ENCODE measurements at places on chromosomes 12 and 14.

- no peaks in the 10 kb centered on the region for H3K27me3 ChIP-seq
- no peaks in the 10 kb centered on the region for H3K4me1 ChIP-seq
- no peak overlapping the region for H3K4me3 ChIP-seq
These were observed 298.5 kb downstream of the ERC1 start for GRCh38 chr12:1289371-1290155.

- H3K36me3 ChIP-seq, result peaks cover 20% of the 10 kb centered on the region
- DNase-seq, result no peak
- H3K27me3 ChIP-seq, result no peaks in the 10 kb centered on the region
These were observed 341 bp downstream of the ZNF10 start for GRCh38 chr12:133130808-133131128.

- DNase-seq, result no peak
- no peaks in the 10 kb centered on the region for H3K27me3 ChIP-seq
- no peak overlapping the region for H3K4me3 ChIP-seq
- H3K36me3 ChIP-seq, result no peaks in the 10 kb centered on the region
These were observed 88.1 kb downstream of the PAPOLA start for GRCh38 chr14:96590190-96590864.

GRCh38 chr12:39503439-39503838 is 60.5 kb upstream of the KIF21A start:
- no peaks in the 10 kb centered on the region for H3K4me1 ChIP-seq
- H3K27ac ChIP-seq, result no peak overlapping the region
- H3K4me3 ChIP-seq, result no peak overlapping the region
- no peak for DNase-seq
- H3K27me3 ChIP-seq, result no peaks in the 10 kb centered on the region
- no peaks in the 10 kb centered on the region for H3K36me3 ChIP-seq

DNA sequence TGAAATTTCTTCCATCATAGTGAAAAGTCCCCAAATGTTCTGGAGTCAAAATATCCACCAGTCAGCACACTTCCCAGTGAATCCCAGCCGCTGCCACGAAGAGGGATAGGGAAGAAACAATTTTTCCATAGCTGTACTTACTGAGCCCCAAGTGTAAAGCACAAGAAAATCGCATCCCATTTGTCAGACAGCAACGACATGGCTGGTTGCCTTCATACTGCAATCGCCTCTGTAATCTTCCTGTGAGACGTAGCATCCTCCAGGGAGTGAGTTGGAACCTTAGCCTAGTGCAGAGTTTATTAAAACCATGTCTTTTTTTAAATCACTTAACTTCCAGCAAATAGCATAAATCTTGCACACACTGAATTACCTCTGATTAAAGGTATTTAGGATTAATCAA is 56.8 kb downstream of the GNG2 start:
- peaks cover 3% of the 10 kb centered on the region for H3K4me1 ChIP-seq
- H3K27ac ChIP-seq, result no peak overlapping the region

DNA sequence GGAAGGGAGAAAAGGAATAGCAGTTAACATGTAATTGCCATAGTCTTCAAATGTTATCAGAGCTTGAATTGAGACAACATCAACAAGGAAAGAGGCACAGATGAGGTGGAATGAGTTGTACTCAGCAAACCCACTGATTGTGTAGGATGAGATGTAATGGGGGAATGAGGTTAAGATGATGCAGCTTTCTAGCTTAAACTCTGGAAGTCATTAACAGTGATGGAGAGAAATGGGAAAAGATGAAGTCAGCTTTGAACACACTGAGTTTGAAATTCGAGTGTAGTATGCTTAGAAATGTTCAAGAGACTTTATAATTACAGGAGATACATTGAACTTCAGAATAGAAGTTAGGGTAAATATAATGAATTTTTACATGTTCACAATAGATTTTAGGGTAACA is 106.9 kb downstream of the PRKD1 start:
- H3K27me3 ChIP-seq, result no peaks in the 10 kb centered on the region
- H3K36me3 ChIP-seq, result no peaks in the 10 kb centered on the region
- no peak for DNase-seq
- H3K27ac ChIP-seq, result no peak overlapping the region

GRCh38 chr12:15527201-15528080 is 205.1 kb downstream of the PTPRO start:
- H3K4me1 ChIP-seq, result no peaks in the 10 kb centered on the region
- peaks cover 2% of the 10 kb centered on the region for H3K27me3 ChIP-seq
- H3K4me3 ChIP-seq, result no peak overlapping the region
- no peak for DNase-seq
- no peaks in the 10 kb centered on the region for H3K36me3 ChIP-seq

DNA sequence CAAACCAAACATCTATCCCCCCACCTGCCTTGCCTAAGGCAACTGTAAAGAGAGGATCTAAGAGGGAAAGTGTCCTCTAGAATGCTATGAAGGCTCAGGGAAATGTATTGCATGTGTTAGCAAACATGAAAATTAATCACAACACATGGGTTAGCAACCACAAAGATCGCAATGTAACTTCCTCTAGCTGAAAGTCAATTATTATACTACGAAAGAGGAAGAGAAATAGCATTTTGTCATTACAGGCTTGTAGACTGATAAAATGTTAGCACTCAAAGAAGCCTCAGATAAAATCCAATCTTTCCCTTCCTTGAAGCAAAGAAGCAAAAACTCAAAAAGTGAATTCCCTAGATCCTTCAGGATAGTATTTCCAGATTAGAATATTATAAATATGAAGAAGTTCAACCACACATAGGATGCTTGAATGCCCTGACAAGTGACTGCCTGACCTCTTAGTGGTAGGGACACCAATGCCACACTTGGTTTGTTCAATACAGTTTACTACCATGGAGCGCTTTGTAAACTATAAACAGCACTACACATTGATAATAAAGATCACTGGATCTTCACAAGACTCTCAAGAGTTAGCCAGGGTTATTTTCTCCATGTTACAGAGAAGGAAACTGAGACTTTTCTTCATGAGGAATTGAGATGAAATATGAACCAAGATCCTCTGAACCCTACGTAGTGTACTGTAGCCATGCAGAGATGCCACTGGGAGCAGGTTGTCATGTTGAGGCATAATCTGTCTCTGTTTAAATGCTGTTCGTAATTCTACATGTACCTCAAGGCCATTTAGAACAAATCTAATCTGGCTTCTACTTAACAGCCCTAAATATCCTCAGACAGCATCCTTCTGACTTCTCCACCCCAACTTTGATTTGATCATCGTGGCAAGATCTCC is 100.7 kb downstream of the ITPR2 start:
- H3K4me1 ChIP-seq, result no peaks in the 10 kb centered on the region
- H3K4me3 ChIP-seq, result no peak overlapping the region
- H3K27ac ChIP-seq, result no peak overlapping the region
- H3K27me3 ChIP-seq, result no peaks in the 10 kb centered on the region
- H3K36me3 ChIP-seq, result no peaks in the 10 kb centered on the region
- no peak for DNase-seq

GRCh38 chr14:104316121-104316722 is 177.8 kb downstream of the KIF26A start:
- H3K4me3 ChIP-seq, result no peak overlapping the region
- H3K36me3 ChIP-seq, result no peaks in the 10 kb centered on the region
- H3K27me3 ChIP-seq, result no peaks in the 10 kb centered on the region
- H3K4me1 ChIP-seq, result no peaks in the 10 kb centered on the region
- no peak overlapping the region for H3K27ac ChIP-seq

GRCh38 chr12:24398605-24399004 is 449.1 kb upstream of the SOX5 start:
- H3K27ac ChIP-seq, result no peak overlapping the region
- H3K27me3 ChIP-seq, result no peaks in the 10 kb centered on the region
- no peaks in the 10 kb centered on the region for H3K4me1 ChIP-seq
- no peak overlapping the region for H3K4me3 ChIP-seq
- DNase-seq, result no peak
- H3K36me3 ChIP-seq, result no peaks in the 10 kb centered on the region

- H3K4me1 ChIP-seq, result no peaks in the 10 kb centered on the region
- H3K27ac ChIP-seq, result no peak overlapping the region
- peaks cover 35% of the 10 kb centered on the region for H3K36me3 ChIP-seq
- no peak for DNase-seq
These were observed 10.5 kb downstream of the RNF10 start for GRCh38 chr12:120544691-120545090.

- H3K4me3 ChIP-seq, result no peak overlapping the region
- no peak overlapping the region for H3K27ac ChIP-seq
- H3K27me3 ChIP-seq, result no peaks in the 10 kb centered on the region
- H3K4me1 ChIP-seq, result no peaks in the 10 kb centered on the region
- DNase-seq, result no peak
These were observed 8.5 kb upstream of the DIO3 start for GRCh38 chr14:101552786-101553231.

- H3K27ac ChIP-seq, result no peak overlapping the region
- H3K4me3 ChIP-seq, result no peak overlapping the region
- no peaks in the 10 kb centered on the region for H3K27me3 ChIP-seq
- no peak for DNase-seq
These were observed 383.8 kb downstream of the NOVA1 start for GRCh38 chr14:26213846-26214575.

DNA sequence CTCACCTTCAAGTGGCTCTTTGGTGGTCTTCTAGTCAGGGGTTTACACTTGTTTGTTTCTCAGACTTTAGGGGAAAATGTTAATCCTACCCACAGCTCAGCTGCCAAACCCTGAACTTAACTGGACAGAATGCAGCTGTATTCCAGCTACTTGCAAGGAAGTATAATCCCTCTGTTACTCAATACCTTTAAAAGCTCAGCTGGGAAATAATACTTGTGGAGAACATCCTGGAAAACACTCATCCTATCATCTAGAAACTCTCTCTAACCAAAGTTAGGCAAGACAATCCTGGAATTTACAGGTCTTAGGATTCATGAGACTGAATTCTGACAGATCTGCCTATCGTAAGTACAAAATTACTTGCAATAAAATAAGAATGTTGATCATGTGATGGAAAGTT is 404.1 kb downstream of the ADAMTS20 start:
- H3K4me3 ChIP-seq, result no peak overlapping the region
- H3K27me3 ChIP-seq, result no peaks in the 10 kb centered on the region
- no peaks in the 10 kb centered on the region for H3K36me3 ChIP-seq
- DNase-seq, result no peak
